ENCODE measurements at places on chromosomes 6 and 20.
A peak's percentile ranks its signal among the peaks of the same experiment; 100 is the strongest.

- DNase-seq: no peak
Observed at GRCh38 chr20:50308513-50309279, 118.1 kb downstream of the CEBPB start.

GRCh38 chr6:56963043-56963442, 8.1 kb downstream of the BEND6 start:
- DNase-seq: no peak

GRCh38 chr6:140382355-140382754, 1007.9 kb upstream of the CITED2 start:
- no peak for DNase-seq

- DNase-seq: no peak
Observed at GRCh38 chr6:137163732-137164318, 9.6 kb downstream of the IL22RA2 start.

GRCh38 chr6:109606359-109606758, 84.6 kb downstream of the AK9 start:
- DNase-seq: no peak

DNA sequence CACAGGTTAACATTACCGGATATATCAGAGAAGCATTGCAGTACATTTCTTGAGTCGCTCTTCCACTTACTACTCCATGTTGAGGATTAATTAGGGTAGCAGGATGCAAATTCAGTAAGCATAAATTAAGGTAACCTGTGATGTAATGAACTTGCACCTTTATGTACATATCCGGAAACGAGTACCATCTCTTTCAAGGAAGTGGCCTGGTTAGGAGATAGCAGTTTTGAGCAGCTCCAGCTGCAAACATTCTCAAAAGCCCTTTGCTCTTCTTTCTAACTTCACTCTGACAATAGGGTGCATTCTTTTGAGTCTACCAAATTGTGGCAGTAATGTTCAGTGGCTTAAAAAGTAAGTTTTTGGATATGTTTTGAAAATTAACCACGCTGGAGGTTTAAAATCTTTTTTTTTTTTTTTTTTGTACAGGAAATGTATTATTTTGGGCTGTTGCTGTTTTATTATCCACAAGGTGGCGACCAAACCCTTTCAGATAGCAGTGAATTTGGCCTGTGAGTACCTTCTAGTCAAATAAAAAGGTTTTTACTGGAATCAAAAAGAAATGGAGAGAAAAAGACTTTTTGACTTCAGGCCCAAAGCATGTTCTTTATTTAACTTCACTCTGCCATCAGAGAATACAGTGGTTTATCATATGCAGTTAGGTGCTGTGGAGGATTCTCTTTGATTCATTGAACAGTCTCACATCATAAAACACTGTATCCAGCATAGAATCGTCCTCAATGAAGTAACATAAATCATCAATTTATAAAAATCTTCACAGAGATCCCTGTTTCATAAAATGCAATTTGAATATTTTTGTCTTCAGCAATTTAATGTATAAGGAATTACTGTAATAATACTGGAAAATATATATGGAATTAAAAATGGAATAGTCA, 8.9 kb downstream of the FAM217B start:
- no peak for DNase-seq

GRCh38 chr6:111709615-111710398, 104.1 kb upstream of the TRAF3IP2 start:
- DNase-seq: peak; percentile 53

- DNase-seq: no peak
Observed at GRCh38 chr20:16530201-16530681, 43.0 kb downstream of the KIF16B start.

DNA sequence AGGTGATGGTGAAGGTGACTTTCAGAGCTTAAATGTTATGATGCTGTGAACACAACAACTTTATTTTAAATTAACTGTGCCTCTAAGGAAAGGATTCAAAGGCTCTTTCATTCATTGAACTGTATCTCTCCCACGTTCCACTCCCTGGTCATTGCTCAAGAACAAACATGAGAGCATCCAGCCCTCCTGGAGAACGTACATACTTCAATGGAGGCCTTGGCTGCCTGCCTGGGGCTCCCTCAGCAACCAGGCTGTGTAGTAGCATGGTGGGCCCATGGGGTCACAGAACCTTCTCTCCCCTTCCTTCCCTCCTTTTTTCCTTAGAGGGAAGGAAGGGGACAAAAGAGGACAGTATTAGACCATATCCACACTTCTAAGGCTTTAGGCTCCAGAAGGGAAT, 234.3 kb downstream of the CDC5L start:
- DNase-seq: no peak

- no peak for DNase-seq
Observed at GRCh38 chr6:8325743-8326142, 109.6 kb downstream of the SLC35B3 start.
